ENCODE measurements at places on chromosomes 3 and 15.

GRCh38 chr3:185067173-185067572, 85.7 kb downstream of the C3orf70 start:
- DNase-seq: no peak

- DNase-seq: no peak
Observed at GRCh38 chr3:165383381-165383780, 187.2 kb upstream of the SLITRK3 start.

DNA sequence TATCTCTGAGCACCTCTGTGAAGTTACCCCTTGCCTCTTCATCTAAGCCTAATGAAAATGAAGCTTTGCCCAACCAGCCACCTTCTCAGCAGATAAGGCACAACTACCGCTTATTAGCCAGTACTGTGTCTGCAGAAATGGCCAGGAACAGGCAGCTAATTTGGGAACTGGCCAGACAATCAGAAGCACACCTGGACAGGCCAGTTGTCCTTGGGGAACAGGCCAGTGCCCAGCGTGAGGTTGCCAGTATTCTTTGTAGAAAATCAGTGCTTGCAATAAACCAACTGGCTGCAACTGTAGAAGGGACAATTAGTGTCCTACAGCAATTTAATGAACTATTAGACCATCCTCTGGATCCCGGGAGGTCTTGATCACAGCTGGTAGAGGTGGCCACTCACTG, 10.4 kb upstream of the TMEM87A start:
- DNase-seq: no peak

- DNase-seq: no peak
Observed at GRCh38 chr3:173932624-173933023, 535.1 kb downstream of the NLGN1 start.

DNA sequence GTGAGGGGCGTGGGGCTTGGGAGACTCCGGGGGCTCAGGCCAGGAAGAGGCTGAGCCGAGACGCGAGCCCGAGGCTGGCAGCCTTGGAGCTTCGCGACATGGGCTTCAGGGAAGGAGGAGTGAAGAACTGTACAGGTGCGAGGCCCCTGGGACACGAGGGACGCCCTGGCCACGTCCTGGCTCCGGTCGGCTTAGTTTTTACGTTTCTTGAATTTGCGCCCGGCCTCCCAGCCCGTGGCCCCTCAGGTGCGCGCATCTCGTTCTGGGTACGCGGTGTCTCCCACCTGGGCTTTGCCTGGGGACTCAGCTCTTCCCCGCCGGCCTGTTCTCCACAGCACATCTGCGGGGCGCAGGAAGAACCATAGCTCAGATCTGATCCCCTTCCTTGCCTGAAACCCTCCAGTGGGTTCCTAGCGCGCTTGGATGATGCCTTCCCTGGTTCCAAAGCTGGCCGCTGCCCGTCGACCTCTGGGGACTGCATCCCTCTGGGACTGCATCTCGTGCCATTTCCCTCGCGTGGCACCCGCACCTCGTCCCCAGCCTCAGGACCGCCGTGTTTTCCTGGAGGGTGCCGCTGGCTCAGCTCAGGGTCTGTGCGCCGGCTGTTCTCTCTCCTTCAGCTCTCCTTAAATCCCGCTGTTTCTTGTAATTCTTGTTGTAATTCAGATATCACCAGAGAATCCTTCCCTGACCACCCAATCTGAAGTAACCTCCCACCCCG, 614 bp downstream of the CHCHD6 start:
- DNase-seq: no peak

- no peak for DNase-seq
Observed at GRCh38 chr3:114597871-114598270, 304.0 kb downstream of the TIGIT start.

Measured in stimulated activated naive CD8-positive, alpha-beta T cell treated with anti-CD3 and anti-CD28 coated beads, Interleukin-15, amount 100 ng/mL, for 72 hours (primary cell).